Stimulated activated CD4-positive, alpha-beta T cell treated with anti-CD3 and anti-CD28 coated beads, Interleukin-4, amount 100 ng/mL, for 1 hour (primary cell): ENCODE measurements at places on chromosomes 13 and 19.
A peak's percentile ranks its signal among the peaks of the same experiment; 100 is the strongest.

DNA sequence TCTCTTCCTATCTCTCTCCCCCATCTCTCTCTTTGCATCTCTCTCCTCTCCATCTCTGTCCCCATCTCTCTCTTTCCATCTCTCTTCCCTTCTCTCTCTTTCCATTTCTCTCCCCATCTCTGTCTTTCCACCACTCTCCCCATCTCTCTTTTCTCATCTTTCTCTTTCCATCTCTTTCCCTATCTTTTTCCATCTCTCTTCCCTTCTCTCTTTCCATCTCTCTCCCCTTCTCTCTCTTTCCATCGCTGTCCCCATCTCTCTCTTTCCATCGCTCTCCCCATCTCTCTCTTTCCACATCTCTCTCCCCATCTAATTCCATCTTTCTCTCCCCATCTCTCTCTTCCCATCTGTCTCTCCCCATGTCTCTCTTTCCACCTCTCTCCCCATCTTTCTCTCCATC lies 24.5 kb downstream of the ADGRE3 start:
- no peak for DNase-seq

- DNase-seq = no peak
Observed at GRCh38 chr13:101204270-101205020, 211.9 kb downstream of the NALCN start.

- no peak for DNase-seq
Observed at GRCh38 chr19:8831832-8832131, 322 bp downstream of the ZNF558 start.

- DNase-seq = peak; percentile 97
Observed at GRCh38 chr19:7535047-7535997, at the start of gene PNPLA6. Gene PNPLA6, plus strand, starts transcription at chr19:7535717. Its CDS starts 72 bp downstream, at chr19:7535789.

DNA sequence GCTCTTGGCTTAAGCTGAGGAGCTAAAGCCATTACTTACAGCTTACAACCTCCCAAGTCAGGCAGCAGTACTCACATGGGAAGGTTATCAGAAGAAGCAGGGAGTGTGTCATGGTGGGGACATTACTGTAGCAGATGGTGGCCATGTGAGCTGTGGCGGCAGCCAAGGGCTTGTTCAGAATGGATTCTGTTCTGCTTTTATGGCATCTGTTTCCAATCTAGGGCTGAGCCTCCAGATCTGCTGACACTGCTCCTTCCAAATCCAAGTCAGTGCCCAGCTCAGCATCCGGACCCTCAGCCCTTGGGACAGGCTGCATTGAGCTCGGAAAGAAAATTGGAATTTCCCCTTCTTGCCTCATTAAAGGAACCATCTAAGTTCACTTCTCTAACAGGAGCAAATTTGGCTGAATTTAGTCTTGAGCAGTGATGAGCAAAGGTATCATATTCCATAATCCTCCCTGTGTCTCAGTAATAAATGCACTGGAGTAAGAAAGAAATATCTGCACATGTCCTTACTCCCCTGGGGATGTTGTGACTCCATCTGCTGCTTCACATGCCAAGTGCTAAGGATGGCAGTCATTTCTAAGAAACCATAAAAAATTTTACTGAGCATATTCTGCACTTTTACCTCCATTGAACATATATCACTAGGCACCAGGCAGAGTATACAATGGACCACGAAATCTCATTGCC lies 73.9 kb downstream of the KCTD12 start:
- DNase-seq = no peak

DNA sequence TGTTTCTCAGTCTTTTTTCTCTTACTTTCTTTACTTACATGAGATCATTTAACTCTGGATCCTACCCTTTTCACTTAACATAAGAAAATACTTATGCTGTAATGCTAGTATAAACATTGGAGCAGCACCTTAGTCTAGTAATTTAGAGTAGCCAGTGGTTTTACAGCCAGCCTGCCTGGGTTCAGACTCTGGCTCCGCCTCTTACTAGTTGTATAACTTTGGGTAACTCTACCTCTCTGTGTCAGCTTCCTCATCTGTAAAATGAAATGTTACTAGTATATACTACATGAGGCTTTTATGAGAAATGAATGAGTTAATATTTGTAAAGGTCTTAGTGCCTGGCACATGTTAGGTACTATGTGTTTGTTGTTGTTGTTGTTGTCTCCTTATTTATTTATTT lies 5.6 kb downstream of the CDADC1 start:
- no peak for DNase-seq

- DNase-seq = no peak
Observed at GRCh38 chr13:88176231-88176630, 505.1 kb downstream of the SLITRK5 start.

GRCh38 chr13:99566125-99567083 lies 65.1 kb downstream of the TM9SF2 start:
- no peak for DNase-seq

DNA sequence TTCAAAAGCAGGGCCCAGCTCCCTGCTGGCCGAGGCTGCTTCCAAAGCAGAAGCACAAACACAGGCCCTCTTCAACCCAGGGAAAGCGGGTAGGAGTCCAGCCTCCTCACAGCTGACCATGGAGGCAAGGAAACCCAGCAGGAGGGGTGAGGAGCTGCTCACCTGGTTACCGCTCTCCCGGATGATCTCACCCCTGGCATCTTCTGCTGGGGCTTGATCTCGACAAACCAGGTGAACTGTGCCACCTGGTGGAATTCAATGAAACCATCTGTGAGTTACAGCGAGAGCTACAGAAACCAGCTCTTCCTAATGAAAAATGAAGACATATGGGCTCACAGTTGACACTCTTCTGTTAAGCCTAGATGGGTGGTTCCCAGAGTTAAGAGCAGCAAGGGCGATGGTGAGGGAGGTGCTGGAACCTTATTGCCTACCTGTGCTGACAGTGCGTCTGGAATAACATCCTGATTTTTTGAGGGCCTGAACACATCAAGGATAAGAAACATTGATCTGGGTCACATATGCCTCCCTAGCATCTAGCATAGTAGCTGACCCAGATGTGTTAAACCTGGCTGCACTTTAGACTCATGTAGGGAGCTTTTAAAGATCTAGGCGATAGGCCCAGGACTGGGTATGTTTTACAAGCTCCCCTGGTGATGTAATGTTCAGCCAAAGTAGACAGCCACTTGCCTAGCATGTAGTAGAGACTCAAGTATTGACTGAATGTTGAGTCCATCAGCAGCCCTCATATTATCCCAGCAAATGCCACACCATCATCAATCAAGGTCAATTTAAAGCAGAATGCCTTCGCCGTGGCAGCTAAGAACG lies 6.1 kb downstream of the DHRS12 start:
- DNase-seq = peak; percentile 51

DNA sequence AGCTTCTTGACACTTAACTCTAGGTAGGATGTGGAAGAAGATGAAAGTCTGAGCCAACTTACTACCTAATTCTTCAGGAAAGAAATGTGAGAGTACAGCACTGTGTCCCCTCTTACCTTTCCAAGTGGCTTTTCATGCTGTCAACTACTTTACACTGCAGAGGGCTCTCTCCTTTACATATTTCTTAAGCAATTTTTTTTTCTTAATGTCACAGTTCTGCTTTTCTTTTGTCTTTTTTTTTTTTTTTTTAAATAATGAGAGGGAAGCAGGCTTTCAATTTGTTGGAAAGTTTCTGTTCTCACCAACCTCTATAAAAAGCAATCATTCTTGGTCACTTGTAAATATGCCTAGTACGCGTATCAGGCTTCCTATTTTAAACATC lies 212.7 kb upstream of the MIR17HG start:
- no peak for DNase-seq

DNA sequence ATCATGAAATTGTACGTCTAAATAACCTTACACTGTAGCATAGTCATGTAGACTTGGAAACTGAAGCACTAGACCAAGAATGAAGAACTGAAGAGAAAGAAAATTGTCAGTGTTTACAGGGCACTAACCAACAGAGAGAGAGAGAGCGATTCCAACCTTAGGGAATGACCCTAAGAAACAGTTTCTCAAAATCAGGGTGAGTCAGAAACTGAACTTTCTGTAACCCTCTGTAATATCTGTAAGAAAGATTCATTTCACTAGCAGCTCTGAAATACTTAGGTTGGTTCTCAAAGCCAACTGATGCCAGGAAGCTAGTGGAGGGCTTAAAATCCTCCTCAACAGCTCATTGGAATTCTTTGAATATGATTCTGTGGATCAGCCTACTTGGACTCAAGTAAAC lies 936.9 kb downstream of the EFNB2 start:
- no peak for DNase-seq

DNA sequence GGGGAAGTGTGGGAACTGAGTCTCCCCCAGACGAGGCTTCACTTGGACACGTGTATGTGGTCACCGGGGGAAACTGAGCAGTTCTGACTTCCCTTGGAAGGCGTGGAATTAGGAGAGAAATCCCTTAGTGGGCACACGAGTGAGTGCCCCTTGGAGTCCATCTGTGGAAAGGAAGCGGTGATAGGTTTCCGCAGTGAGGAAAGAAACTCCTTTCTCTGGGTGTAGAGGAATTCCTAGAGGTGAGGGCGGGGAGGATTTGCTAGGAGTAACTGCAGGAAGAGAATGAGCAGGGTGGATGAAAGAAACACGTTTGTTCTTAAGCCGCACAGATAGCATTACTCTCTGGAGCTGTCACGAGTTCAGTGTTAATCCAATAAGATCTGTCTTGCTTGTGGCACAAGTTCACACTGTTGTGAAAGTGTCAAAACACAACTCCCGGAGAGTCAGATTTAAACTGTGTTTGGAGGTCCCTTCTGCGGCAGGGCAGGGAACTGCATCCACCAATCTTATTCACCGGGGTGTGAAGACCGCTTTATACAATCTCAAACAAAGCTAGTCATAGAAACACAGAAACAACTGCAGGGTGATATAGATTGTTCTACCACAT lies 1.2 kb downstream of the KL start:
- peak; percentile 24 for DNase-seq

- DNase-seq = no peak
Observed at GRCh38 chr19:48395170-48395455, 1.6 kb downstream of the GRIN2D start.

DNA sequence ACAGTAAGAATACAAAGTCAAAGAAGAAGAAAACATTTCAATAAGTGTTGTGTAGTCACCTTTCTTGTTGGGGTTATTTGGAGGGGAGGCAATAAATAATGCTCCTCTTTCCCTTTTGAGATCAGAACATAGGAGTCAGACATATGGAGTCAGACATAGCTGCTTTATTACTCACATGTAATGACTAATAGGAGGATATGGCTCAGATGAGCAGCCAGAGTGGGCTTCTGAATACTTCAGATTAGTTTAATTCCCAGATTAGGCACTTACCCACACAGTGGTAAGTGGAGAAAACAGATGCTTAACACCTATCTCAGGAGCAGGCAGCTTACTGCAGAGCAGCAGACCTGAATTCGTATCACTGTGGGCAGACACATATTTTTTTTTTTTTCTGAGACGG lies 31.7 kb upstream of the C1QTNF9B start:
- no peak for DNase-seq

DNA sequence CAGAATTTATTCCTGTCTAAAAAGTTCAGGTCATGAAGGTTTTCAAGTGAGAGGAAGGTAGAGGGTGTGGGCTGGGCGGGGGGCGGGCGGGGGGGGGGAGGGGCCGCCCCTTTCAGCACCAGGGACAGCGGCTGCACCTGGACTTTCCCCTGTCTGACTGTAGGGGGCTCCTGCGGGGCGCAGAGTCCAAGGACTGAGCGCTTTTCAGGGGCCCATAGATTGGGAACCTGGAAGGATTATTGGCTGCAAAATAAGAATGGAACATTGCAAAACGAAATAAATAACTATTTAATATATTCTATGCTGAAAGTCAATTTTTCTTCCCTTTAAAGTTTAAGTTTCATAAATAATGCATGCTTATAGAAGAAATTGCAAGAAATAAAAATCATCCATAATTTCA lies 8.9 kb upstream of the CYP4F3 start:
- DNase-seq = peak; percentile 14

- no peak for DNase-seq
Observed at GRCh38 chr13:98505217-98505616, 71.7 kb downstream of the STK24 start.

GRCh38 chr19:3062165-3063105 lies at the start of gene TLE5:
Gene TLE5, minus strand, starts transcription at chr19:3062495. Its CDS starts 295 bp downstream, at chr19:3062200.
- DNase-seq = peak; percentile 70

DNA sequence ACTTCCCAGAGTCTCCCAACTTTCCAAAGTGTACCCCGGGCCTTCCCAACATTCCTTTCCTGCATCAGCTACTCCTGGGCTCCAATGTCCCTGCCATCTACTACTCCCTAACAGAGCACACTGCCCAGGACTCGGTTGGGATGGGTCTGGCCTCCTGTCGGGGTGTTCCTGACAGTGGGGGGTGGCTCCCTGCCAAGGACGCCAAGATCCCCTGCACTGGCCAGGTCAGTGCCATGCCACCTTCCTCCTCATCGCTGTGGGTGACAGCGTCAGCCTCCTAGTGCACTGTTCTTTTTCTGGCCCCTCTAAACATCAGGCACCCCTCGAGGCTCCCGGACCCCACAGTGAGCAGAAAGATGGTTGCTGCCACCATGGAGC lies 13.8 kb downstream of the EPS15L1 start:
- no peak for DNase-seq
